ENCODE measurements at places on chromosomes 6 and 20.

GRCh38 chr6:43283905-43284304 is 14.2 kb upstream of the SLC22A7 start:
- no peak for DNase-seq

DNA sequence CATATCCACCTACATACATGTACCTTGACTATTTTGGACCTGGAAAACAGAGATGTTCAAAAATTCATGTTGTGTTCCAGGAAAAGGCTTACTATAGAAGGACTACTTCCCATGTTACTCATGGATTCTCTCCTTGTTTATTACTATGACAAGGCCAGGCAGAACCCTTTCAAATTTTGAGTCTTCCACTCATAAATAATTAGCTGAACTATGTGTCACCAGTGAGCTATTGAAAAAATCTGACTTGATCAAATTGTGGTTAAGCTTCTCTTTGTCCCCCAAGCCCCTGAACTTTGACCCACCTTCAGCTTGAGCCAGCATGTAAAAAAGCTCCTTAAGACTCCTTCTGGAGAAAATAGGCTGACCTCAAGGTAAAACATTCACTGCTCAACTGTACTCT is 1142.8 kb upstream of the EYS start:
- no peak for DNase-seq

GRCh38 chr6:4894049-4894448 is 109.8 kb downstream of the RPP40 start:
- DNase-seq, result no peak

GRCh38 chr20:36218380-36219064 is 17.8 kb upstream of the AAR2 start:
- no peak for DNase-seq

- no peak for DNase-seq
Measured at GRCh38 chr20:51079488-51079887, 56.6 kb upstream of the KCNG1 start.

- no peak for DNase-seq
Measured at GRCh38 chr6:119566546-119567260, 217.1 kb upstream of the MAN1A1 start.

DNA sequence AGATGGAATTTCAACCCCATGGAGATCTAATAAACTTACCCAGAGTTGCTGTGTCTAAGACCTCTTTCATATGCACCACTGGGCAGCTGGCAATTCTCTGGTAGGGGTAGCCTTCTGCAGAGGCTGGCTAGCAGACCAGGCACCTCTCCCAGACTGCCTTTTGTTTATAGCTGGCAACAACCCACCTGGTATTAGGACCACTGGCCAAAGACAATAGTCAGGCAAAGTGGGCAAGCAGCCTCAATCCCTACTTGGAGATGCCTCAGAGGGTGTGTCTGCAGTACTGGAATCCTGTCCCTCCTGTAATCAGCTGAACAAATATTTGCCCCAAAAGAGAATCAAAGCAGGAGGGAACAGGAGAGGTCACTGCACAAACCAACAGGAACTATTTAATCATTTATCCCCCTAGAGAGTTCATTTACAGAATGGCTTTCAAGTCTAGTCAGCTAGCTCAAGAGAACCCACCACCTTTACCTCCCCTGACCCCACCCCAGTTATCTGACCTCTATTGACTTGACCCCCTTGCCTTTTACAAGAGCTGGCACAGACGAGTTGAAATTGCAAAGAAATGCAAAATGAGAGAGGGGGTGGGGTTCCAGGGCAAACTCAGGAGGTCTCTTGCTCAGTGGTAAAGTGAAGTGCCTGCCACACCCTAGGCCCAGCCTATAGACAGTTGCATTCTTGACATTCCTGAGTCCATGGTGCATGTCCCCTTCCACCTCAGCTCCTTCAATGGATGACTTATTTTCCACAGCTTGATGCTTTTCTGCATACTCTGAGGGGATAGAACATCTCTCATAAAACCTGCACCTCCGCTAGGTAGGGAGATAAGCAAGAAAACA is 2.8 kb downstream of the BCL2L1 start:
- DNase-seq, result no peak

DNA sequence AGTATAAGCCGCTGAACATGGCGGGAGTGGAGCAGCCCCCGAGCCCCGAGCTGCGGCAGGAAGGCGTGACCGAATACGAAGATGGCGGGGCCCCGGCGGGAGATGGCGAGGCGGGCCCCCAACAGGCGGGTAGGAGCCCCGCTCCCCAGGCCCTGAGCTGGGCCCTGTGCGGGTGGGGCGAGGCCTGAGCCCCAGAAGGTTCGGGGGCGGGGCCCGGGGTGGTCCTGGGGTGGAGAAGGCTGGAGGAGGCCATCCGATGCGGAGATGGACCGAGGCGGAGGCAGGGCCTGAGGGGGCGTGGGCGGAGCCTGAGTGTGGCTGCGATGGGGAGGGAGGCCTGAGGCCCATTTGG is 7.1 kb downstream of the L3MBTL1 start:
- no peak for DNase-seq

DNA sequence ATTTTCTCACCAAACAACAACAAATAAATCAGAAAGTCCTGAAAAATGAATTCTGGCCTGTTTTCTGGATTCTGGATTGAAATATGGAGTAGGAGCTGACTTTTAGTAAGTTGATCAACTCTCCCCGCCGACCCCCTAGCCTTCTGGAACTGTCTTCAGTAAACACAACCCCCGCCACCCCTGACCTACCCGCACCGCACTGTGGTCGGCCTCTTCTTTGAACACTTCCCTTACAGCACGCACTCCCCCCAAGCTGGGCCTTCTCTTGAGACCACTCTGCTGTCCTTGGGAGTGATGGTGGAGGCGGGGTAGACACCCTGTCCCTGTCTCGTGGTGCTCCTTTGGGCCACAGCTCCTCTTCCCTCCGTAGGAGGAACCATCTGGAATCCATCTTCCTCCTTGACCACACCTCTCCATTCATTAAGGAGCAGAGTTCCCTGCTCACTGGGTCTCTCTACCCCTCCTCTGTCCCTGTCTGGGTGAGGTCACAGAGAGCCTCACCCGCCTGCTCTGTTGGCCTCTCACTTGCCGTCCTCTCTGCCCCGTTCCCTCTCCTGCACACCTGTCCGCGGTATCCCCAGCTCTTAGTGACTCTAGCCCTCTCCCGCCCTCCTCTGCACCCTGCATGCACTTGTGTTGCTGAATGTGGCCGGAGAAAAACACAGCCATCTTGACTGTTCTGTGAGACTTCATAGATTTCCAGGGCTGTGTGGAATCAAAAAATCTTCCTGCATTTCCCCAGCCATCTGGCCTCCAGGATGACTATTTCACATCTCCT is 19.1 kb downstream of the SYNJ2 start:
- no peak for DNase-seq

DNA sequence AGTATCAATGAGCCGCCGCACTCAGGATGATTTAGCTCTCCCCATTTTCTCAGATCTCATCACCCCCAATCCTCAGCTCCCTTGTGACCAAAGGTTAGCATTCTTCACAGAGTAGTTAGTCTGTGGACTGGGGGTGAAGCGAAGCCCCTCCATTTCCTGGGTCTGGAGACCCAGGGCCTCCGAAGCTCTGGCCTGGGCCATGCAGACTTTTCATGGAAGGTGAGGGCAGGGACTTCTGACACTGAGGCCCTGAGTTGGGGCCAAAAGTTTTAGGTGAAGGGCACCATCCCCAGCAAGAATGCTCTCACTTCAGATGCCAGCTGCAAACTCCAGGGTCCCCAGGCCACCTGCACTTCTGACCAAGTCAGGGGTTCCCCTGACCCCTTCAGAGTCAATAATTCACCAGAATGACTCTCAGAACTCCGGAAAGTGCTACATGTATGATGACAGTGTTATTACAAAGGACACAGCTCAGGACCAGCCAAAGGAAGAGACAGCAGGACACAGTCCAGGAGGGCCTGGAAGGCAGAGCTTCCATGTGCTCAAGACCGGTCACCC is 65.7 kb upstream of the DUSP22 start:
- no peak for DNase-seq

- DNase-seq, result no peak
Measured at GRCh38 chr20:62706344-62706743, 2.3 kb upstream of the NTSR1 start.

DNA sequence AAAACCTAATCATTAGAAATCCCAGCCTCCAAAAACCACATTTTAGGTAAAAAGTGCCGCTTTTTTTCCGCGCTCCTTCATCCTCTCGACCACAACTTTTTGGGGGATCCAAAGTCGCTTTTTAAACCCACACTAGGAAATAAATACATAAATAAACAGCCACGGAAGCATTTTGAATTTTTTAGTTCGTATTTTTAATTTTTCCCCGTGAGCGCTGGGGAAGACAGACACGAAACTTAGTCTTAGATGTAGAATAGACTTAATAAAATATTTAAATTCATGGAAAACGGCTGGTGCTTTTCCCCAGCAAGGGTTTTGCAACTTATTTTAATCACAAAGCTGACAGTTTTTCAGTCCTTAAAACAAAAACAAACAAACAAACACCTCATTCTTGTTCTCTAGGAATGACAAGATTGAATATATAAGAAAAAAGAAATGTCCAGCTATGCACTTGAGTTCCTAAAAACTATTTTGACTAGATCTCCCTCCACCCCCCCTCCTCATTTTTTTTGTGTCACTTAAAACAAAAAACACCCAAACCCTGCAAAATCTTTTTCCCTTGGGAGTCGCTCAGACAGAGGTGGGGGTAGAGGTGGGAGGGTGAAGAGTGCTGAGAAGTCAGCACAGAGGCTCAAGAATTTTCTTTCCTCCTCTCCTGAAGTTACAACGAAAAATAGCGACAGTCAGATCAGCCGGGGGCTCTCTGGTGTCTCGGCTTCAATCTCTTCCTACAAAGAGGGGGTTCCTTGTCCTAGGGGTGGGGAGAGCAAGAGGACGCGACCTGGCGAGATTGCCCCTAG is 43.4 kb upstream of the SUPT3H start:
- DNase-seq, result no peak

DNA sequence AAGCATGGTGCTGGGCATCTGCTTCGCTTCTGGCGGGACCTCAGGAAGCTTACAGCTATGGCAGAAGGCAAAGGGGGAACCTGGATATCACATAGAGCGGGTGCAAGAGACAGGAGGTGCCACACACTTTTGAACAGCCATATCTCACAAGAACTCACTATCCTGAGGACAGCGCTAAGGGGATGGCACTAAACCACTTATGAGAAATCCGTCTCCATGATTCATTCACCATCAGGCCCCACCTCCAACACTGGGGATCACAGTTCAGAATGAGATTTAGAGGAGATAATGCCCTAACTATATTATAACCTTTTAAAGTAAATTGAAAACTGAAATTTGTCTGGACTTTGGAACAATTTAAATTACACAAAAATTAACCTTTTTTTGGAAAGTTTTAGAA is 37.8 kb upstream of the SUMO4 start:
- no peak for DNase-seq

- no peak for DNase-seq
Measured at GRCh38 chr6:45445749-45446549, 68.2 kb upstream of the SUPT3H start.

DNA sequence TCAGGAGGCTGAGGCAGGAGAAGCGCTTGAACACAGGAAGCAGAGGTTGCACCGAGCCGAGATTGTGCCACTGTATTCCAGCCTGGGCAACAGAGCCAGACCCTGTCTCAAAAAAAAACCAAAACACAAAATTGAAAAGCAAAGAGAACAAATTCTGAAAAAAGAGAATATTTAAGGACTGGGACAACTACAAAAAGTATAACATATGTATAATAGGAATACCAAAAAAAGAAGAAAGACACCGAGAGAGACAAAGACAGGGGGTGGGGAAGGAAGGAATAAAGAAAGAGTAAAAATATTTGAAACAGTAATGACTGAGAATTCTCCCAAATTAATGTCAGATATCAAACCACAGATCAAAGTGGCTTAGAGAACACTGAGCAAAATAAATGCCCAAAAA is 5.5 kb upstream of the ZNF391 start:
- DNase-seq, result no peak

- no peak for DNase-seq
Measured at GRCh38 chr6:84763003-84763885, 1.2 kb downstream of the TBX18 start.

- no peak for DNase-seq
Measured at GRCh38 chr20:57612436-57612835, 7.8 kb downstream of the ZBP1 start.

- no peak for DNase-seq
Measured at GRCh38 chr20:63792866-63793265, 38.2 kb downstream of the ZBTB46 start.

- DNase-seq, result no peak
Measured at GRCh38 chr20:13121840-13122515, 99.1 kb upstream of the ISM1 start.

- no peak for DNase-seq
Measured at GRCh38 chr20:24545168-24545567, 75.7 kb downstream of the SYNDIG1 start.

- no peak for DNase-seq
Measured at GRCh38 chr20:57128044-57128757, 138.2 kb downstream of the BMP7 start.

DNA sequence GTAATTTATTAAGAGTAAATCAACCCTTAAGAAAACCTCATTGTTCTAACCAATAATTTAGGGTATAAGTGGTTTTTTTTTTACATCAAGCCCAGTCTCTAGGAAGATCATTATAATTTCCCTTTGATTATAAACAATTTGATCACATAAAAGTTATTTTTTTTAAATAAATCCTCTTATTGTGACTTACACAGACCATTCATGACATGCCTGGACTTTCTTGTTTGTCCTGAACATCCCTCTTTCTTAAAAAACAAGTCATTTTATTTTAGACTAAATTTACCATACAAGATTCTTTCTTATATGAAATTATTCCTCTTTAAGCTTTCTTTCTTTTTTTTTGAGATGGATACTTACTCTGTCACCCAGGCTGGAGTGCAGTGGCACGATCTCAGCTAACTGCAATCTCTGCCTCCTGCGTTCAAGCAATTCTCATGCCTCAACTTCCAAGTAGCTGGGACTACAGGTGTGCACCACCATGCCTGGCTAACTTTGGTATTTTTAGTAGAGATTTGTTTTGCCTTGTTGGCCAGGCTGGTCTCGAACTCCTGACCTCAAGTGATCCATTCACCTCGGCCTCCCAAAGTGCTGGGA is 53.6 kb upstream of the AGPAT4 start:
- no peak for DNase-seq

DNA sequence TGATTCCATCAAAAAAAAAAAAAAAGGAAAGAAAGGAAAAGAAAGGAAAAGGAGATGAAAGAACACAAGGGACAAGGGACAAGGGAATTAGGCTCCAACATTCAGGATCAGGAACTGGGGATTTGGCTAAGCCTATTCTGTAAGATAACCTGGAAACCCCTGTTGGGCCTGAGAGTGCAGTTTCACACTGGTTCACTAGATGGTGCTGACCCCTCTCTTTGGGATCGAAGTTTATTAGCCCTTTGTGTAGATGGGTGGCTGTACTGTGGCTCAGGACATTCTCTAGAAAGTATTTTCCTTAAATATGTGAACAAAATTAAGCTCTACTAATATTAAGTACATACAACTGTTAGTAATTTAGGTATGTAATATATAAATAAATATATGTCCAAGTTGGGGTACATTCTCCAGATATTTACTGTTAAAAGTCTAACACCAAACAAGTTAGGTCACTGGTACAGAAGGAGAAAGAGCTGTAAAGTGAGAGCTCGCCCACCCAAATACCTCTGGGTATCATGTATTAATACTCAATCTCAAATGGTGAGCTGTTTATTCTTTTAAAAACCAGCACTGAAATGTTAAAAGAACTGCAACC is 6.3 kb downstream of the OR2A4 start:
- DNase-seq, result peak; percentile 23

Measured in GM12891 (cell line).